ENCODE measurements at places on chromosomes 1 and 21.
A peak's percentile ranks its signal among the peaks of the same experiment; 100 is the strongest.

DNA sequence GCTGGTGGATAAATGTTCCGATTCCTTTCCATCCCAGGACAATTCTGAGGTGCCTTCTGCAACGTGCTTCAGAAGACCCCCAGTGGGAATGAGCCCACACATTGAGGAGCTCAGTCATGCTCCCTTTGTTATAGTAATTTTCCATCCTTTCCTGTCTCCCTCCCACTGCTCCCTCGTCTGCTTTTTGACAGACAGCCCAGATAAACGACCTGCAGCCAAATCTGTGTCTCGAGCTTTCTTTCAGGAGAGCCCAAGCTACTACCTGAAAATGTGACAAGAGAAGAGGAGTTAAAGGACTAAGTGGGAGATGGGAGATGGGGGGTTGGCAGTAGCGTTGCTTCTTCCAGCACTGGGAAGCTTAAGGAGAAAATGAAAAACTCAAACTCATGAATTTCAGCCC, 65.9 kb upstream of the LRRN2 start:
- no peaks in the 10 kb centered on the region for H3K27me3 ChIP-seq
- no peaks in the 10 kb centered on the region for H3K36me3 ChIP-seq
- no peak overlapping the region for H3K4me3 ChIP-seq
- no peak overlapping the region for H3K27ac ChIP-seq
- DNase-seq = no peak

DNA sequence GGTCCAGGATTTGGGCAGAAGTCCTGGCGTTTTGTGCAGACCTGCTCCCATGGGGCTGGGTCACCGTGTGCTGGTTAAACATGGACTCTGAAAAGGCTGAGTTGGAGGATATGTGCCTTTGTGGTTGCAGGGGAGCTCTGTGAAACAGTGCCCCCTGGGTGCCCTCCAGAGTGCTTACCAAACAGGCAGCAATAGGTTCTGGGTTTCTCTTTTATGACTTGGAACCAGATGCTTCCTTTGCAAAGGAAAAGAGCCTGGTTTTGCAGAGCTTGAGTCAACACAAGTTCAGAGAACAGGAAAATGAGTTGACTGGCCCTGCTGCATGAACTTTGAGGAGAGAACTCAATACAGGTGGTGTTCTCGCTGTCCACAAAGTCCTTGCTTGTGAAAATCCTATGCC, 288.9 kb downstream of the TM2D1 start:
- no peak overlapping the region for H3K27ac ChIP-seq
- H3K4me1 ChIP-seq = no peaks in the 10 kb centered on the region
- H3K4me3 ChIP-seq = no peak overlapping the region

DNA sequence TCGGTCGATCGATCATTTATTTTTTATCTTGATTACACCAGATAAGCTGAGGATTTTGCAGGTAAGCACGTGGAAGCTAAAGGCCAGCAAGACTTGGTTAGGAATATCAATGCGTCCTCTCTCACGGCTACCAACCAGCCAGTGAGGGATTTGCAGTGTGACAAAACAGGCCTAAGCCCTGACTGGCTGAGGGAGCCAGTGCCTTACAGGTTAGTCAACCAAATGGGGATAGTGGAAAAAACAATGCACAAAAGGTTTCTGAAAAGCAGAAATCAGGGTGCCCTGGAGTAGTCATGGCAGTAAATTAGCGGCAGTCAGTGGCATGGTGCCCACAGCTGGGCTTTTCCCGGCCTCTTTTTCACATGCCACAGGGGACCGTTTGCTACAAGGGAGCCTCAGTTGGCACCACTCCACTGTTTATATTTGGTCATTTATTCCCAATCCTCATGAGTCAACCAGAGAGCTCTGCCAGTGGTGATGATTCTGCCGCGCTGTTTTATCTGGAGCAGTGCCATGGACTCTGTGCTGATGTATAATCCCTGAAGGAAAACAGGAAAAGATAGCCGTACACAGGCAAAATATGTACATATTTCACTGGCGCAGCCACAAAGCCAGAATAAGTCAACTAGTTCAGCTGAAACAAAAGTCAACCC, 167.6 kb downstream of the RHOU start:
- peak overlapping the region; percentile 70 for H3K27ac ChIP-seq
- H3K36me3 ChIP-seq = no peaks in the 10 kb centered on the region
- H3K4me1 ChIP-seq = peaks cover 4% of the 10 kb centered on the region

GRCh38 chr1:2290171-2290578, 62.1 kb downstream of the SKI start:
- H3K4me1 ChIP-seq = peaks cover 3% of the 10 kb centered on the region
- no peaks in the 10 kb centered on the region for H3K27me3 ChIP-seq
- no peak for DNase-seq
- no peaks in the 10 kb centered on the region for H3K36me3 ChIP-seq

DNA sequence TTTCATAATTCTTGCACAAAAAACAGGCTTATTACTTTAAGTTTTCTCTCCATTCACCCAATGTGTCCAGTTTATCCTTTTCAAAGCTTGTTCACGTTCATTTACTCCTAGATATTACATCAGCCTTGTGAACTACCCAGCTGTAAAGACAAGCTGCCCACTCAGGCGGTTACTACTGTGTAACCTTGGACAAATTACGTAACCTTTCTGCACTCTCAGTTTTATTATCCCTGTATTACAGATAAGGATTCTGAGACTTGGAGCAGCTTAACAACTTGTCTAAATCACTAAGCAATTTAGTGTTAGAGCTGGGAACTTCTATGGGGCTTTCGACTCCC, 20.5 kb upstream of the LPAR3 start:
- no peaks in the 10 kb centered on the region for H3K4me1 ChIP-seq
- H3K4me3 ChIP-seq = no peak overlapping the region
- DNase-seq = no peak
- no peak overlapping the region for H3K27ac ChIP-seq
- no peaks in the 10 kb centered on the region for H3K36me3 ChIP-seq

Measured in uterus (tissue), 4 donors.